ENCODE measurements at places on chromosomes 11 and 22.

GRCh38 chr11:43145653-43146052 is 166.1 kb upstream of the API5 start:
- no peak for DNase-seq

GRCh38 chr22:27130906-27131305 is 473.5 kb downstream of the MIAT start:
- DNase-seq = no peak

GRCh38 chr22:25898707-25899365 is 156.8 kb downstream of the MYO18B start:
- DNase-seq = no peak

- DNase-seq = no peak
These were observed 15.5 kb downstream of the DGCR8 start for GRCh38 chr22:20095521-20095920.
